ENCODE measurements at places on chromosomes 1 and 21.
A peak's percentile ranks its signal among the peaks of the same experiment; 100 is the strongest.

DNA sequence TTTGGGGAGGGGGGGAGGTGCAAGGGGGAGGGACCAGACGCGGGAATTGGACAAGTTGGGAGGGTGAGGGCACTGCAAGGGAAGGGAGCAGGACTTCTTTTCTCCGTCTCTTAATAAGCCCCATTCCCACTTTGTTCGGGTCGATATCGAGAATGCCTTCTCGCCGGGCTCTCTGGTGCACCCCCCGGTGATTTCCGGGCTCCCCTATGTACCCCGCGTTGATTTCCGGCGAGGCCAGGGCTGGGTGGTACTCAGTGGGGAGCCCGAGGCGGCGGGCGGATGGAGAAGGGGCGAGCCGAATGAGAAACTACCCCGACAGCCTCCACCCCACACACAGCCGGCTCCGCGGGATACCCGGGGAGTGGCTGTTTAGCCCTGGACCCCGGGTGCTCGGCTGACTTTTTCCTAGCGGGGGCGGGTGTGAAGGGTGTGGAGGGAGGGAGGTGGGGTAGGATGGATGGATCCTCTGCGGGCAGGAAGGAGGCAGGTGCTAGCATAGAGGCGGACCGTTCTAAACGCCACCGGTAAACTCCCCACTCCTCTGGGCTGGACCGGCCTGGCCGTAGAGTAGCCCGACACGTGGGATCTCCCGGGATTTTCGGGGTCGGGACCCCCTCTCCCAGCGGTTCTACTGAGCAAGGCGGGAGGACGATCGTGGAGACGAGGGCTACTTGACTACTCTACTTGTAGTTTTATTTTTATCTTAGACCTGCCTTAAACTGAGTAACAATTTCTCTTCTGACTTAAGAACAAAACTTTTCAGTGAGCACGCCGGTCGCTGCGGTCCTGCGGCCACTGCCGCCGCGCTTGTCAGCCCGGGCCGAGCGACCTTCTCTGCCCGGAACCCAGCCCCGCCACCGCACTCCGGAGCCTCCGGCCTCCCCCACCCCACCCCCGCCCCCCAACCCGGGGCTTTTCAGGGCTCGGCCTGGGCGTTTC, 1.0 kb downstream of the RNF220 start:
- DNase-seq = no peak

- no peak for DNase-seq
Measured at GRCh38 chr1:184825571-184825970, 70.9 kb upstream of the EDEM3 start.

- DNase-seq = no peak
Measured at GRCh38 chr1:30375156-30375555, 348.2 kb downstream of the MATN1 start.

GRCh38 chr1:30698401-30698981, 24.9 kb downstream of the MATN1 start:
- no peak for DNase-seq

- DNase-seq = no peak
Measured at GRCh38 chr1:186442651-186443375, 18.1 kb downstream of the PDC start.

GRCh38 chr1:64839732-64840405, 95.0 kb downstream of the RAVER2 start:
- no peak for DNase-seq

DNA sequence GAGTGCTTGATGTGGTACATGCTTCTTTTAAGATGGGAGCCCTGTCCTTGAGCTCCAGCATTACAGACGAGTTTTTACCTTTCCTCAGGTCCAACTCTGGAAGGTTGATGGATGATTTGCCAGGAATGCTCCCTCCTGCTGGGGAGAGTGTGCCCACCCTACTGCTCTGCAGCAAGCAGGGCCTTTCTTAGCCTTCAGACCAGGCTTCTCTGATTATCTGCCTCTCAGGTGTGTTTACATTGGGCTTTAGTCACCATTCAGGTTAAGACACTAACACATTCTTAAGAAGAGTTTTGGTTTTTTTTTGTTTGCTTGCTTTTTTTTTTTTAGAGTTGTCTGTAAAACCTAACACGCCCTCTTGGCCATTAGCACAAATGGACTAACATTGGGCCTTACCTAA, 301.8 kb downstream of the KCNT2 start:
- DNase-seq = no peak

GRCh38 chr21:42837421-42838211, 41.7 kb downstream of the WDR4 start:
- no peak for DNase-seq

GRCh38 chr1:245156041-245156735, 1.4 kb downstream of the KIF26B start:
- peak; percentile 91 for DNase-seq

- no peak for DNase-seq
Measured at GRCh38 chr1:22122273-22123070, 20.4 kb downstream of the WNT4 start.

DNA sequence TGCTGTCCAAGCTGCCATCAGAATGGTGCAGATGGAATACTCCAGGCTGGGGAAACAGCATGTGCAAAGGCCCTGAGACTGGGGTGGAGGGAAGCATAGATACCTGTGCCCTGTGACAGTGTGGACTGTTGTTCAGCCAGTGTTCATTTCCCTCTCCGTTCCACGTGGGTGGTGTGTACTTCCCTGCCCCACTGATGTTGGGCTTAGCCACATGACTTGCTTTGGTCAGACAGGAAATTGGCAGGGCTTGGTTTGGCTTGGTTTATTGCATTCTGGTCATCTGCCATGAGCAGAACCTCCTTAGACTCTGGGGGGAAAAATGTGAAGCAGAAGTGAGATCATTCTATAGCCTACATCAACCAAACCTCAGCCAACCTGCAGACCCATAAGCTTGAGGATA, 102.4 kb upstream of the IGSF21 start:
- no peak for DNase-seq

GRCh38 chr1:91080650-91081049, 58.8 kb upstream of the ZNF644 start:
- no peak for DNase-seq

GRCh38 chr1:153945795-153946621, 510 bp downstream of the DENND4B start:
- peak; percentile 68 for DNase-seq

GRCh38 chr1:212214325-212214724, 70.9 kb upstream of the PPP2R5A start:
- DNase-seq = no peak

DNA sequence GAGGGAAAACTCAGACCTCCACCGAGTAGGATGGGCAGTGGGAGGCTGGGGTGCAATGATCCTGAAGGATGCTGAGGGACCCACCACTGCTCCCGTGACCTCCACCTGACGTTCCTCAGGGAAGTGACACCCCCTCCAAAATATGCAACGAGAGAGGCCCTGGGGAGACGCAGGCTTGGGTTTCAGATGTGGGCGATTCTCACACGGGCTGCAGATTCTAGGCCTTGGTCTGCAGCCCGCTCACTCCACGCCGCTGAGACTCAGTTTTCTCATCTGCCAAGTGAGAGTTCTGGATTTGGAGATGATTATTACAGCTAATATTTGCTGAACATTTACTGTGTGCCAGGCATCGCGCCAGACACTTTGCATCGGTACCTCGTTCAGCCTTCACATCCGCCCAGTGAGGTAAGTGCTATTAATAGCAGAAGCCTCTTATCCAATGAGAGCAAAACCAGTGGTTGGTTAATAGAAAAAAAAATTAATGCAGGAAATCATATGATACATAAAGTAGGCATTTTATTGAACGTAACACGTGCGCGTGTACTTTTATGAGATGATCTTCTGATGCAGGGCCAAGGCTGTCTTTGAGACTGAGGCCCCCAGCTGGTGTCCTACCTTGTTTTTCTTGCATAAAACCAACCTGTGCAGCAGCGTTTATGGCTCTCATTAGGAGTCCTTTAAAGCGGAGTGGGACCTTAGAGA, 102.0 kb upstream of the RUNX3 start:
- no peak for DNase-seq

GRCh38 chr21:42425591-42425990, 21.9 kb downstream of the UBASH3A start:
- DNase-seq = no peak

GRCh38 chr21:36699546-36700294, 805 bp downstream of the SIM2 start:
- DNase-seq = peak; percentile 20

DNA sequence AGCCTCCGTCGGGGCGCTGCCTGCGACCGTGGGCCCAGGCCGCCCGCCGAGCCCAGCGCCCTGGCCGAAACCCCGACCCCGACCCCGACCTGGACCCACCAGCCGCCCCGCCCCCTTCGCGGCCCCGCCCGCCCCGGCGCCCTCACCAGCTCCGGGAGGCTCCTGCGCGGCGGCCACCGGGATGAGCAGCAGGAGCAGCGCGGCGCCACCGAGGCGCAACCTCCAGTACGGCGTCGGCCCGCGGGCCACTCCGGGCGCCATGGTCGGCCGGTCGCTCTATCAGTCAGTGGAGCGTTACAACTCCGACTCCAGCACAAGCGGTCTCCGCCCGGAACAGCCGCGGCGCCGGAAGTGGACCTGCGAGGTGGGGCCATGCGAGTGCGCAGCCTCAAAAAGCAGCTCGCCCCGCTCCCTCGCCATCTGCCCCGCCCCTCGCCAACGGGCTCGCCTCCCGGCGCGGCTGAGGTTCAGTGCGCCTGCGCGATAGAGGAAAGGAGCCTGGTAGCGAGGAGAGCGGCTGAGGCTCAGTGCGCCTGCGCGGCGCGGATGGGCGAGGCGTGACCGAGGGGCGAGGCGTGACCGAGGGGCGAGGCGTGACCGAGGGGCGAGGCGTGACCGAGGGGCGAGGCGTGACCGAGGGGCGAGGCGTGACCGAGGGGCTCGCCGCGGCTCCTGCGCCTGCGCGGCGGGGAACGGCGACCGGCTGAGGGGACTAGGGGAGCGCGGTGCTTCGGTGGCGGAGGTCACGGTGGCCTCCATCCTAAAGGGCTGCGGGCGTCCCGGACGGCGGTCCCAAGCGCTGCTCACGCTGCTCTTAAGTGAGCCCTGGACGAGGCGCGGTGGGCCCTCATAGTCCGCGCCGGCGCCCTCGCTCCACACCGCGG, at the start of gene PTTG1IP:
PTTG1IP (minus strand) TSS at position 335 of the 884 bp plus-strand sequence; CDS start at position 261, 74 bp downstream.
- DNase-seq = peak; percentile 95

DNA sequence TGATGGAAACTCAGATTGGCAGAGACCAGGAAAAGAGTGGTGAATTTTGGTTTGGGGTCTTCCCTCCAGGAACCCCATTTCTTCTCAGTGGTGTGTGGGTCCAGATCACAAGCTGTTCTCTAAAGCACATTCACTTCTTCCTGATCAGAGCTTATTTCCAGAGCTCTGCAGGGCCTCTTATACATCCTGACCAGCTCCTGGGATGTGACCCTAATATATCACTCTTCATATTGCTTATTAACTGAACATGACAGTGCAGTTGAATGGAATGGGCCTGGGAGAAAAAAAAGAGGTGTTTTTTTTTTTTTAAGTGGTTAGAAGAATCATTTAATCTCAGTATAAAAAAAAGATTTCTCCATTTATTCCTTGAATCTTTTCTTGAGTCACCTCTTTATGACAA, 29.6 kb upstream of the DNM3 start:
- DNase-seq = no peak

GRCh38 chr1:170721621-170722020, 57.7 kb downstream of the PRRX1 start:
- no peak for DNase-seq

GRCh38 chr21:34008618-34009017, 64.8 kb upstream of the MRPS6 start:
- DNase-seq = no peak

DNA sequence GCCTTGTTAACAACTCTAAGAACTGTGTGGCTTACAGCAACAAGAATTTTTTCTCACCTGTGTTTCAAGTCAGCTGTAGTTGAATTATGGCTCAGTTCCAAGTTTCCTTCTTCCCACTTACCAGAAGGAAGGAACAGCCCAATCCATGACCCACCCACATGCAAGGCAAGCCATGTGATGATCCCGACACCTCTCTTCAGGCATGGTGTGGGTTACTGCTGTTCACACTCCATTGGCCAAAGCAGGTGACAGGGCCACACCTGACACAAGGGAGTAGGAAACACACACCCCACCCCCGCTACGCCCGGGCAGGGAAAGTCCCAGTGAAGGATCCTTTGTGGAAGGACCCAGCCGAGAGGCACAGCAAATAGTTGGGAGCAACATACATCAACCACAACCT, 36.3 kb downstream of the KCNJ15 start:
- no peak for DNase-seq

DNA sequence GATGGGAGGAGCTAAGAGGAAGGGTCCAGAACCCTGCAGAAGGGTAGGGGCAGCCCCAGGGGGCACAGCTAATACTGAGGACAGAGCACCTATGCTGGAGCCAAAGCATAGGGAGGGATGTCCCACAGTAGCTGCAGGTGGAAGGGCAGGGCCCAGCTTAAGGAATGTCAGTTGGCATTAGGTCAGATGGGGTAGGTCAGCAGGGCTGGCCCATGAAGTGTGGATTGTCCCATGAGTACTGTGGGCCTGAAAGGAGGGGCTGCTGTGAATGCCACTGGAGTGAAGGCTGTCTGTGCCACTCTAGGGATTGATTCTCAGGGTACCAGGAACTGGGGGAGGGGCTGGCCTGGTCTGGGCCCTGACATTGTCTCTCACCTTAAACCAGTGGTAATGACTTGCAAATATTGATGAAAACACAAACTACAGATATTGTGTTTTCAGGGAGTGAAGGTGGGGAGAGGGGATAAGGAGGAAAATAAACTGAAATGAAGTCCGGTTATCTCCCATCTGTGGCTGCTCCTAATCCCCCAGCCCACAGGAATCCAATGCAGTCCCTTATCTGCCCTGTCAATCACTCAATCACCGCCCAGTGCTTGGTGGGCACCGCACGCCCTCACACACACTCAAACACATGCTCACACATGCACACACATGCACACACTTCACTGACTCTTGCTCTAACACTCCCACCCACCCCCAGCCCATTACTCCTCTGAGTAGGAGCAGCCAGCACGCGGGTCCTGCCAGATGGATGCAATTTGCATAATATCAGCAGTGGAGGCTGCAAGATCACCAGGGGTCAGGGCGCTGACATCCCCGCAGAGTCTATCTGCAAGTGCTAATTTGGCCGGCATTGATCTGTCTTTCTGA, 27.8 kb downstream of the DMAP1 start:
- DNase-seq = no peak

DNA sequence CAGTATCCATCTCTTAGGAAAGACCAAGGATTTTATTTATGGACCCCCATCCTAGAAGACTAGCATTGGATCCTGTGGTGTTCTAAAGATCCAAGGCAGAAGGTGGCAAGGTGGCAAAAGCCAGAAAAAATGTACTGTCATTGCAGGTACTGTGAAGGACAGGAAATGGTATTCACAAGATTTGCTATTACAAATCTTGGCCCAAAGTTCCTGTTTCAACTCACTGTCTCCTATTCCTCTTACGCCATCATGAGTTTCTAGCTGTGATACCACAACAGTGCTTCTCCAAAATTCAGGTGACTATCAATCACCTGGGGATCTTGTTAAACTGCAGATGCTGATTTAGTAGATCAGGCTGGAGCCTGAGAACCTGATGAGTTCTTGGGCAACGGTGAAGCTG, 21.4 kb downstream of the ACP6 start:
- no peak for DNase-seq

- DNase-seq = no peak
Measured at GRCh38 chr21:35469498-35469897, 420.4 kb upstream of the RUNX1 start.

Measured in ACHN (cell line).